NCI-H1436 (cell line): ENCODE measurements at places on chromosomes 13 and 19.

DNA sequence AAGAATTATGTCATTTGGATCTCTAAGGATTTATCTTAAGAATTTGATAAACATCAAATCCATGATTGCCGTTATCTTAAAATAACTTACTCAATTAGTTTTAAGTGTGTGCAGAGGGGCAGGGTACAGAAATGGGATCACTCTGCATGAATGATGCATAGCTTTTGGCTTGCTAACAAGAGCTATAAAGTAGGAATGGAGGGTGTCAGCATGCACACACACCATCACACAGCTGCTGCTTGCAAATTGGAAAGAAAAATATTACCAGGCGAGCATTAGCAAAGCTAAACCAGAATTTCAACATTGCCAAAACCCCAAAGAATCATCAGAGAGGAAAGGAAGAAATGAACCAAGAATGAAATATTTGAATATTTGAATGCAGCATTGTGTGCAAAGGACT lies 580.6 kb downstream of the LMO7 start:
- no peak for DNase-seq

DNA sequence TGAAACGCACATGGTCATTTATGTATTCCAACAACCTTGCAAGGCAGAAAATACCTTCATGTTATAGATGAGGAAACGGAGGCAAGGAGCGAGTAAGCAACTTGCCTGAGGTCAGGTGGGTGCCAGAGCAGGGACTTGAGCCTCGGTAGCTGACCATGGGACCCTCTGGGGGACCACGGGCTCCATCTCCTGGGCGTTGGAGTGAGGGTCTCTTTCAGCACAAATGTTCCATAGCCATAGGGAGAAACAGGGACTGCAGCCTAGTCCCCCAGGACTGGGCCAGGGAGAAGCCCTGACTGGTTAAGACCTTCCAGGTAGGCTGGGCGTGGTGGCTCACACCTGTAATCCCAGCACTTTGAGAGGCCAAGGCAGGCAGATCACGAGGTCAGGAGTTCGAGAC lies 38.4 kb upstream of the ADGRE5 start:
- no peak for DNase-seq

DNA sequence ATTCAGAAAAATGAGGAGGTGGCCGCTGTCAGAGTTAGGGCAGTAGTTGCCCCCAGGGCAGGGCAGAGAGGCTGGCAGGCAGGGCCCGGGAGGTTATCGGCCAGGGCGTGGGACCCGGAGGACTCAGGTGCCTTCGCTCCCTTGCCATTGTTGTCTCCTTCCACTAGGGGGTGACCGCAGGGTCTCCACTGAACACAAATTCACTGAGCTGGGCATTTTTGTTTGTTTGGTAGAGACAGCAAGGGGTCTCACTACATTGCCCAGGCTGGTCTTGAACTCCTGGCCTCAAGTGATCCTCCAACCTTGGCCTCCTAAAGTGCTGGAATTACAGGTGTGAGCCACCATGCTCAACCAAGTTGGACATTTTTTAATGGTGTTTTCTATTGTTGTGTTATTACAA lies 25.1 kb downstream of the CARS2 start:
- DNase-seq = no peak

DNA sequence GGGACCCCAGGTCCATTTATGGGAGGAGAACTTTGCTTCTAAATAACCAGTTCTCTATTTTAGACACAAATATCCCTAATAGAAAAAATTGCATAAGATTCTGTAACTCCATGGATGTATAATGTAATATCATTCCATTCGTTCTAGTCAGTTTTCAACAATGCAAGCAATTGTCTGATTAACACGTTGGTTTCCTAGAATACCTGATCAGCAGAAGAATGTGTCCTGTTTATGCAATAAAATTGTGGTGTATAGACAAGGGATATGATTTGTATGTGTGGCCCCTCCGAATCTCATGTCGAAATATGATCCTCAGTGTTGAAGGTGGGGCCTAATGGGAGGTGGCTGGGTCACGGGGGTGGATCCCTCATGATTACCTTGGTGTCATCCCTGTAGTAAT lies 62.1 kb downstream of the RUBCNL start:
- DNase-seq = no peak

DNA sequence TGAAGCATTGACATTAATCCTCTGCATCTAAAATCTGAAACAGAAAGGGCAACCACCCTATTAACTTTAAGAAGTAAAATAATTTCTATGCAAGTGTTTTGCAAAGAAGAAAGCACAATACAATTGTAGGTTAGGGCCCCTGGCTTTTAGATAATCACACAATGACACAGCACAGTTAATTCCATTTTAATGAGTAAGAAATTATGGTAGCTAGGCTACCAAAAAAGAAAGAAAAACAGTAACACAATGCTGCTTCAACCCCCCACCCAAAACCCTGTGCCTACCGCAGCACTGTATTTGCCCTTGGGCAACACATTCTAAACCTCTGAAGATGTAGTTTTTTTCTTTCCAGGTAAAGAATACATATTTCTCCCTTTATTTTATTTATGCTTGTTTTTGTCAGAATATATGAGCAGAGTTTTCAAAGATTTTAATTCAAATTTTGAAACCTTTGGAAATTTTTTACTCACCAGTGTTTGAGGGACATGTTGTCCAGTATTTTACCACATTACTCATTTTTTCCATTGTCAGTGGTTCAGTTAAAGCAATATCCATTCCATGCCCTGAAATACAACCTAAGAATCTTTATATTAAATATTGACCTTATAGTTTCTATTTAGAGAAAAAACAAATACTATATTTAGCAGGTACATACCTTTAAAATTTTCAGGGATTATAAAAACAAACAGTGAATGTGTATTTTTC lies 21.1 kb downstream of the SOHLH2 start:
- peak; percentile 41 for DNase-seq

- no peak for DNase-seq
Observed at GRCh38 chr13:20494656-20495055, 31.0 kb downstream of the CRYL1 start.

DNA sequence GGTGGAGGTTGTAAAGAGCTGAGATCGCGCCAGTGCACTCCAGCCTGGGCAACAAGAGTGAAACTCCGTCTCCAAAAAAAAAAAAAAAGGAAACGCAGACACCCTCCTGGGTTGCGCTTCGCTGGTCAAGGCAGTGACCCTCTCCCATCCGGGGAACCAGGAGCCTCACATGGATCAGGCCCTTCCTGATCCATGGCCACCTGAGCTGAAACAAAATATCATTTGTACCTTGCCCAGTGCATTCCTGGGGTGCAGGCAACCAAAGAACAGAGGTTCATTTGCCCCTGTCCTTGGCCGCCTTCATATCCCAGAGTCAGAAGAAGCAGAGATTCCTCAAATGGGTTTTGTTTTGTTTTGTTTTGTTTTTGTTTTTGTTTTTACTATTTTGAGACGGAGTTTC lies 8.0 kb upstream of the LSM4 start:
- no peak for DNase-seq

DNA sequence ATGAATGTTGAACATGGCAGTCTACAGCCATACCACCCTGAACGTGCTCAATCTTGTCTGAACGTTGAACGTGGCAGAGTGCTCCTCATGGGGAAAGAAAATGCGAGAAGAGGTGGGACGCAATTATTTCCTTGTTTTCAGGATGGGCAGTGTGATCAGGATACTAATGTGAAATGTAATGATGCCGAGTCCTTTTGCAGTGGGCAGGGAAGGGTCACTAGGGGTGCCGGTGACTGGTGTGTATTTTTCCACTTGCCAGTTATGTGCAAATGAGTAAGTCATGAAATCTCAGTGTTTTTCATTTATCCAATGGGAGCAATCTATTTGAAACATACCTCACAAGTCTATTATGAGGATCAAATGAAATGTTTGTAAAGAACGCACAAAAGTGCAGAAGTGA lies 84.8 kb downstream of the LNX2 start:
- DNase-seq = no peak

DNA sequence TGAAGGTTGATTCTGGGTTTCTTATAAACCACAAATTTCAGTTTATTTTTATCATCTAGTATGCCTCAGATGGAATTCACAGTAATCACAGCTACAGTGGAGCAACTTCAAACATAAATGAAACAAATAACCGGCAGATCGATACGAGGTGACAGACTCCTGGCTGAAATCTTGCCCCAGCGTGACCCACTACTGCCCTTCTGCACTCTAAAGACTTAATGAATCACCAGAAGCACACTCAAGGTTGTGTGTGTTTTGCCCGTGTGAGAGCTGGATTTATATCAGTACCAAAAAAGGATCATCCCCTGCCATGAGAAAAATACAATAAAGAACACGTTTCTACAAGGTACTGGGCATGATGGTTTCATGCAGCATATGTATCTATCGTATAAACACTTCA lies 161.7 kb downstream of the KLF12 start:
- no peak for DNase-seq

DNA sequence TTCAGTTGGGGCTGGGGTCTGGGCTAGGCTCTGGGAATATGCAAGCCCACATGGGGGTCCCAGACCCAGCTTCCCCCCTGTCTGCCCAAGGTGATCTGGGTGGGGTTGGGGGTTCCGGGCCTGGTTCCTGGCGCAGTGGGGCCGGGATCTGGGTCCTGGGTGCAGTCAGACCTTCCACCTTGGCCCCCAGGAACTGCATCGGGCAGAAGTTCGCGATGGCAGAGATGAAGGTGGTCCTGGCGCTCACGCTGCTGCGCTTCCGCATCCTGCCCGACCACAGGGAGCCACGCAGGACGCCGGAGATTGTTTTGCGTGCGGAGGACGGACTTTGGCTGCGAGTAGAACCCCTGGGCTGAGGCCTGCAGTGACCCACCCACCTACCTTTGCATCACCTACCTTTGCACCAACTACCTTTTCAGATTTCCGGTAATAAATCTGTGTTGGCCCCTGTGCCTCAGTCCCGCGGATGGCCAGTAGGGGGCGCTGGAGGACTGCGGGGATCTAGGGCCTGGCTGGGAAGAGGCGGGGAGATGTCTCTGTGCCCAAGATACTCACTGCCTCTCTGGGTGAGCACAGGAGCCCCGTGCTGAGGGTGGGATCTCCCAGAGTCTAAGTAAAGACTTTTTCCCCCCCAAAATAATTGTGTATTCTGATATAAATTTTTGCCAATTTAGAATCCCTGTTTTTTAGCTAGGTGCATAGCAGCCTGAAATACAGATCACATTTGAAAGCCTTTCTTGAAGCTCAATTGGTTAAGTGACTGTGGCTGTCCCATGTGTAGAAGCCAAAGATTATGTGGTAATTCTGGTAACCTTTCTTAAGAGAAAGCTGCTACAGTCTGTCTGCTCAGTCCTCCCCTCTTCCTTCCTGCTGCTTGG lies 11.5 kb upstream of the CYP4F3 start:
- DNase-seq = peak; percentile 37

GRCh38 chr19:1507763-1508506 lies 4.9 kb downstream of the ADAMTSL5 start:
- peak; percentile 93 for DNase-seq

DNA sequence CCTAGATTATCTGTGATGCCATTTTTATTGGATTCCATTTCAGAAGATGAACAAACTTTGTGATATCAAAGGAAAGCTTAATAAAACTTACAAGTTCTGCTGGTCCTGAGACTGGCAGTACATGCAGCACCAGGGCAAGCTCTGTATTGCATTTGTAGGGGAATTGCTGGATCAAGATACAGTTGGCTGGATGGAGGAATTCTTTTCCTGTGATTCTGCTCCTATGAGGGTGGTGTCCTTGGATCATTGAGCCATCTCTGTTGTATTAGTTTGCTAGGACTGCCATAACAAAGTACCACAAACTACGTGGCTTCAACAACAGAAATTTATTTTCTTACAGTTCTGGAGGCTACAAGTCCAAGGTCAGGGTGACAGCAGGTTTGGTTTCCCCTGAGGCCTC lies 33.9 kb upstream of the CSNK1A1L start:
- DNase-seq = no peak

GRCh38 chr19:14407605-14408484 lies 11.3 kb downstream of the DDX39A start:
- DNase-seq = no peak

GRCh38 chr19:58091251-58091995 lies 6.6 kb downstream of the ZSCAN18 start:
- DNase-seq = no peak

DNA sequence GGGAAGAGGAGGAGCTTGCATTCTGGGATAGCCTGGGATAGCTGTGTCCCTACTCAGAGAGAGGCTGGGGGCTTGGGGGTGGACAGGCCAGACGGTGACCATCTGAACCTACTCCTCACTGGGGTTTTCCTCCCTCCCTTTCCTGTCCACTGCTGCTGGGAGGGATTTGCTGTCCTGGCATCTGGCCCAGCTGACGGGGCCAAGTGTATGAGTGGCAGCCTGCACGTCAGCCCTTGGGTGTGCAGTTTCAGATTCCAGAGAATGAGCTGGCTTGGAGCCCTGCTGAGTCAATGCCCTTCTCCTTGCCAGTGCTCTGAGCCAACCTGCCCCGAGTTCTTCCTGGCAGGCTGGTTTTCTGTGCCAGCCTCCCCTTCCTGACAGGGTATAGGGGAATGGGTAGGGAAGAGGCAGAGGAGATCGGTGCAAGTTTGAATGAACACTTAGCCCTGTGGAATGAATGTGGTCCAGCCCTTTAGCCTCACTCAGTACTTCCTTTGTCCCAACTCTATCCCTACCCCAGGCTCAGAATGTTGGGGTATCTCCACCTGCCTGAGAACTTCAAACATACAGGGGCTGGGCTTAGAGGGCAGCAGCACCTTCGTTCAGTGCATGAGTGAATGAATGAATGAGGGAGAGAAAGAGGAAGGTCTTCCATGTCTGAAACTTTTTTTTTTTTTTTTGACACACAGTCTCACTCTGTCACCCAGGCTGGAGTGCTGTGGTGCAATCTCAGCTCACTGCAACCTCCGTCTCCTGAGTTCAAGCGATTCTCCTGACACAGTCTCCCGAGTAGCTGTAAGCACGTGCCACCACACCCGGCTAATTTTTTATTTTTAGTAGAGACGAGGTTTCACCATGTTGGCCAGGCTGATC lies 1.8 kb upstream of the ANGPTL4 start:
- no peak for DNase-seq

DNA sequence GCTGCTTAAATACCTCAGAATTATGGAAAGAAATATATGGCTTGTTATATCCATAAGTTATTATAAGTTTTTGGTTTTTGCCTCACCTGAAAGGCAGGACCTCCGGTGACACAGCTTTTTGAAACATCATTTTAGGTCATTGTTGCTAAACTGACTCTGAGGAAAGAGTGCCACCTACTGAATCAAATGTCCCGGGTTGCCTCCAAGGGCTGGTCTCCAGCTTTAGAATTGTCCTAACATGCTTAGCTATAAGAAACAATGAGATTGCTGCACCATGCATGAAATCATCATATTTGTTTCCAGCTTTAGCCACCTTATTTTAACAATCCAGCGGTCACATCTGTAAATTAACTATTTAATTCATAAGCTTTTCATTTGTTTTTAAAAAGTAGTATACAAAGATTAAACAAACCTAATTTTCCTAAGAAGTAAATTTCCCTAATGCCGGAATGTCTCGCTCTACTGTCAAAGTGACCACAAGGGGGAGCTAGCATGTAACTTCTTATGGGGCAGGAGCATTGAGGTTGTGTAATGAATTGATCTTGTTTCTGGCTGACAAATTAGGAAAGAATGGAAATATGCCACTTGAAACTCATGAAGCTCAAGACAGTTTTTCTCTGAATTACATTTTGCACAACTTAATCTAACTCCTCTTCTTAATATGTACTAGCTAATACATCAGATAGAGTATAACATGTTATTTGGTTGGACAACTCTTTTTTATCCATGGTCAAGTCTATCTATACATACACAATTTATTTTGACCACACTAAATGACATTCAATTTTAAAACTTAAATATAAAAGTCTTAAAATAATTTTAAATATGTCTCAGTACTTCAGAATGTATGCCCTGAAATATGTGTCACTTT lies 6.7 kb upstream of the PCDH17 start:
- DNase-seq = peak; percentile 11
